Fibroblast of skin of scalp (primary cell): ENCODE measurements at places on chromosomes 1 and 21.

DNA sequence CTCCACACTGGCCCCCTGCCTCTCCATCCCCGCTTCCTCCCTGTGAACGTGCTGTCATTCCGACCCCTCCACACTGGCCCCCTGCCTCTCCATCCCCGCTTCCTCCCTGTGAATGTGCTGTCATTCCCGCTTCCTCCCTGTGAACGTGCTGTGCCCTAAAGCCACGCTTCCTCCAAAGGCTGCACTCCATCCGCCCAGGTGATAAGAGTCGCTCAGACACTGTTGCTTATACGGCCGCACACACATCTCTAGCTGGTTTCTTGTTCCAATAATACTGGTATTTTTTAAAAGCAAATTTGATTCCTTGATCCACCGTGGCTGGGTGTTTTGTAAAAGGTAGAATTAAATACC lies 39.3 kb upstream of the TSPEAR start:
- DNase-seq: no peak

DNA sequence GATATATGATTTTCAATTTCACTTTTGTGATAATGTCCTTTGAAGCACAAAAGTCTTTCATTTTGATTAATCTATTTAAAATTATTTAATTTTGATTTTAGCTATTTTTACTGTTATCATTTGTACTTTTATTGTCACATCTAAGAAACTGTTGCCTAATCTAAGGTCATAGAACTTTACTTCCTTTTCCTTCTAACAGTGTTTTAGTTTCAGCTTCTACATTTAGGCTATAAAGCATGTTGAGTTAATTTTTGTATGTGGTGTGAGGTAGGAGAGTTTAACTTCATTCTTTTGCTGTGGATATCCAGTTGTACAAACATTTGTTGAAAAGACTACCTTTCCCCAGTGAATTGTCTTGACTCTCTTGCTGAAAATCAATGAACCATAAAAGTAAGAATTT lies 204.5 kb downstream of the TM2D1 start:
- DNase-seq: no peak

GRCh38 chr21:25559746-25560145 lies 47.5 kb downstream of the MRPL39 start:
- no peak for DNase-seq

DNA sequence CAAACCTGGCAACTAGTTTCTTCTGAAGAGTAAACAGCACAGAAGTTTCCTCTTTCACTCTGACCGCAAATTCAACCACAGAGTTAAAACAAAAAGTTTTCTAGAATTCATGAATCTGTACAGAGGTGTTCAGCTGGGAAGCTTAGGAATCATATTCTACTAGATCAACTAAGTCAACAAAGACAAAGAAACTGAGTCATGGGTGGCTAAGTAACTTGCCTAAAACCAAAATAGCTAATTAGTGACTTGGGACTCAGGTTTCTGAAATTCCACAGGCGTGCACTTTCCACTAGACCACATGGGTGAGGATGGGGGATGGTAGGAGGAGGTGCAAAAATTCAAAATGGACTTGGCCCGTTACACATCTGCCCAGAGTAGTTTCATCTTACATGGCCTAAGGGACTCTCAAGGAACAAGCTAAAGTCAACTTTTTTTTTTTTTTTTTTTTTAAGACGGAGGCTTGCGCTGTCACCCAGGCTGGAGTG lies 25.8 kb downstream of the PTPN14 start:
- DNase-seq: no peak

DNA sequence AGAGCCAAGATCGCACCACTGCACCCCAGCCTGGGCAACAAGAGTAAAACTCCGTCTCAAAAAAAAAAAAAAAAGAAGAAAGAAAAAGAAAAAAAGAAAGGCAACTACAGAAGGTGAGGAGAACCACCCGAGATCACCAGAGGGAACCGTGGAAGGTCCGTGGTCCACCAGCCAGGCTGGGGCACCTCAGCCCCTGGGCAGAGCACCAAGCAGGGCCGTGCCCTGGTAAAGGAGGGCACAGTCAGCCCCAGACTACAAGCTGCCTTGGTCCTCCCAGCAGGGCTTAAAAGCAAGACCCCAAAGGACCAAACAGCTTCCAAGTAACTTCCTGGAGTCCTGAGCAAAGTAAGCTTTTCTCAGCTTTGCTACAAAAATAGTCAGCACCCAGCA lies 8.8 kb upstream of the SAMD11 start:
- DNase-seq: no peak

- DNase-seq: no peak
Measured at GRCh38 chr21:42471206-42471605, 24.8 kb downstream of the RSPH1 start.

DNA sequence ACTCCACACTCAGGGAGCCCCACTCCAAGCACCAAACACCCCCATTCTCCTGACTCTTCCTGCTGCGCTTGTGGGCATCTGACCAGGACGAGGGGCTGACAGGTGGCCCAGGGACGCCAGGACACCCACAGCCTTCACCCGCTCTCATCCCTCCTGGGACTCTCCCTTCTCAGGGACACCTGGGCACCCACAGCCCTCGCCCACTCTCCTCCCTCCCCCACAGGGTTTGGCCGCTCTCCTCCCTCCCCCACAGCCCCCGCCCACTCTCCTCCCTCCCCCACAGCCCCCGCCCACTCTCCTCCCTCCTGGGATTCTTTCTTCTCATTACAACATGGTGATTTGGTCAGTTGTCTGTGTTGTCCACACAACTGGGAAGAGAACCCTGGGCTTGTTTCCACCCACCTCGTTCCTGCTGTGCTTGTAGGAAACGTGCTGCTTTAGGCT lies 43.4 kb downstream of the PRDM15 start:
- no peak for DNase-seq

DNA sequence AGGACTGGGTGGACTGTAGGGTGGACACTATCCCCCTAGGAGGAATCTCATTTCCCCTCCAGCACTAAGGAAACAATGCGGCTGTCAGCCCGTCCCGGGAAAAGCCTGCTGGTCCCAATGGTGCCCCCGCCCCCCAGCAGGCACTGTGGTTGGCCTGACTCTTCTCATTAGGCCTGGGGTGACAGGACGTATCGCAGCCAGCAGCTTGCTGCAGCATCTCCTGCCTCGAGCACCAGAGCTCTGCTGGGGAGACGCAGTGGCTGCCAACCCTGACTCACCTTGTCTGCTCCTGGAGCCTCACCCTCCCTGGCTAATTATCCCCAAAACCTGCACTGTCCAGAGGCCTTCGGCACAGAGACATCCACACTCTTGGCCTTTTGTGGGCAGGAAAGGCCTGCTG lies 115.1 kb upstream of the GJB5 start:
- DNase-seq: no peak

- no peak for DNase-seq
Measured at GRCh38 chr21:38787461-38788274, 18.1 kb upstream of the ETS2 start.

DNA sequence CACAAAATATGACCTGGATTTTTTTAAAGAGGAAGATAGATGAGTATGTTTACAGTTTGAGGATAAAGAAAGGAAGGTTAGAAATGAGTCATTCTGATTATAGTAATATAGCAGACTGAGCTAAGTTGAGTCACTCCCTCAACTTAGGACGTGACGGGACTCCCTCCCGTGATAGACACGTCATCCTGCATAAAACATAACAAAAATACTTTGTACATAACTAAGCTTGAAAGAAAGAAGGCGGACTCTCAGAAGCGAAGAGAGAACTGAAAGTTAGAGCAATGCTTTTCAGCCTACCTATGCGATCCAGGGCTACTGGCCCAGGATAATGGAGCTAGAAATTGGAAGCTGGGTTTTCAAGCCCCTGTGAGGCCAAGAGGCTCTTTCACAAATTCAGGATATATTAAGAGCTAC lies 53.0 kb upstream of the DESI2 start:
- DNase-seq: peak; percentile 91

DNA sequence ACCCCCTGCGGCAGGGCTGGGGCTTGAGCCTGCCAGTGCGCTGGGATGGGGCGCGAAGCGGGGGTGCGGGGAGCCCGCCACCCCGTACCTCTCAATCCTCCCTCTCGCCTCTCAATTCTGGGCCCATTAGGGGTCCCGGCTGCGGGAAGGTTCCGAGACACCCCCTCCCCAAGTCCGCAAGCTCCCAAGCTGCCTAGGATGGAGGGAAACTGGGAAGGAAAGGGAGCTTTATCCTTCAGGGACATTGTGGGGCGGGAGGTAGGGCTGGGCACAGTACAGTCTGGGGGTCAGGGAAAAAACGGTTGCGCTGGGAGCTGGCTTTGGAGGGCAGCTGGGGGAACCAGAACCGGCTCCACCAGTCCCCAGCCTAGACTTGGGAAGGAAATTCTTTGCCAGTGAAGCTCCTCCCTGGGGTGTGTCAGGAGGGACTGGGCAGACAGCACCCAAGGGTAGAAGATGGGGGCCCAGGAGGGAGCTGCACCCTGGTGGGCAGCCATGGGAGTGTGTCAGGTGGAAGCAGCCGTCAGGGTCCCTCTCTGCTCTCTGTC lies 904 bp downstream of the GJB3 start:
- no peak for DNase-seq

GRCh38 chr1:233790662-233791371 lies 113.7 kb upstream of the SLC35F3 start:
- peak; percentile 58 for DNase-seq

DNA sequence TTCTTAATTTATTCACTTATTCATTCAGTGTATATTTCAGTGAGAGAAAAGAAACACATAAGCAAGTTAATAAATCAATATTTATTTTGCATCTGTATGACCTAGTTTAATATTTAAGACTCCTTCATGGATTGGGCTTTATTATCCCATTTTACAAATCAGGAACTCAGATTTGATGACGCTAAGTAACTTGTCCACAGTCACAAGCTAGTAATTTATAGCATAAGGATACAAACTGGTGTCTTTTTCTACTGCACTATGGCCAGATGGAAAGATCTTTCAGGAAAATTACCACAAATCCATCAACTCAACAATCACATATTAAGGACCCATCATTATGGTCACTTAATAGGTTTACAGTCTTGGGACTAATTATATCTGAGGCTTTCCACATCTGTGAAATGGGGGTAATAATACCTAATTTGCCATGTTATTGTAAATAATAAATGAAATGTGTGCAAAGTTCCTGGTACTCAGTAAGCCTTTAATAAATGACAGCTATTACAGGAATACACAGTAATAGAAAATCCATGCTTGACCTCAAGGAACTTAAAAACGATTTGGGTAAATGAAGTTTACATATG lies 13.3 kb downstream of the CDKN2C start:
- DNase-seq: no peak

DNA sequence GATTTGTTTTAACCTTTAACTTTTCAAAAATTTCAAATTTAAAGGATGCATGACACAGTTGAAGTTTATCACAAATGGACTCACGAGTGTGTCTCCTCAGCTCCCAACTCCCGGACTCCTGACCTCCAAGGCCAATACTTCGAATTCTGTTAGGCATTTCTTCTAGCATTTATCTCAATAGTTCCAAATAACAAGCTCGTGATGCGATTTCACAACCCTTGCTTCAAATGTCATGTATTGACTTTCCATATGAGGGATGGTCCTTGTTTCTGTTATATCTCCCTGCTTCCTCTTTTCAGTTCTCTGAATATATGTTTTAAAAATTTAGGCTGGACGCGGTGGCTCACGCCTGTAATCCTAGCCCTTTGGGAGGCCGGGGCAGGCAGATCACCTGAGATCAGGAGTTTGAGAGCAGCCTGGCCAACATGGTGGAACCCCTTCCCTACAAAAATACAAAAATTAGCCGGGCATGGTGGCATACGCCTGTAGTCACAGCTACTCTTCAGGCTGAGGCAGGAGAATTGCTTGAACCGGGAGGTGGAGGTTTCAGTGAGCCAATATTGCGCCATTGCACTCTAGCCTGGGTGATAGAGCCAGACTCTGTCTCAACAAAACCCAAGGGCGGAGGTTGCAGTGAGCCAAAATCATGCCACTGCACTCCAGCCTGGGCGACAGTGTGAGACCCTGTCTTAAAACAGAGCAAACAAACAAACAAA lies 52.0 kb upstream of the TINAGL1 start:
- DNase-seq: no peak

- no peak for DNase-seq
Measured at GRCh38 chr1:156086256-156086662, 4.0 kb upstream of the MEX3A start.

DNA sequence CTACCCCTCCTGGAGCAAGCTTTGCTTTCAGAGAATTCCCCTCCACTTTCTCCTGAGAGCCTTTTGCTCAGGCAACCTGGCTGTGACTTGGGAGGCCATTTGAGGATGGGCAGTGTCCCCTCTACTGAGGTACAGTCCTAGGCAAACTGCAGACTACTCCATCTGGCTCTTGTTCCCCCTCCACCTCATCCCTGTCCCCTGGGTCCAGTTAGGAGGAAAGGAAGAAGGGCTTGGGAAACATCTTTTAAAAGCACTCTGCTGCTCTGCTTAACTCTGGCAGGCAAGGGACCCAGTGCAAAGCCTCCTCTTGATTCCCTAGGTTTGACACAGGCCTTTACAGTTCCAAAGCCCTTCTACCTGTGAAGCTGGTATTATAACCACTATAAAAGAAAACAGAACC lies 108.2 kb downstream of the NAV1 start:
- no peak for DNase-seq

- peak; percentile 95 for DNase-seq
Measured at GRCh38 chr1:74835051-74835450, 102.1 kb downstream of the TYW3 start.

DNA sequence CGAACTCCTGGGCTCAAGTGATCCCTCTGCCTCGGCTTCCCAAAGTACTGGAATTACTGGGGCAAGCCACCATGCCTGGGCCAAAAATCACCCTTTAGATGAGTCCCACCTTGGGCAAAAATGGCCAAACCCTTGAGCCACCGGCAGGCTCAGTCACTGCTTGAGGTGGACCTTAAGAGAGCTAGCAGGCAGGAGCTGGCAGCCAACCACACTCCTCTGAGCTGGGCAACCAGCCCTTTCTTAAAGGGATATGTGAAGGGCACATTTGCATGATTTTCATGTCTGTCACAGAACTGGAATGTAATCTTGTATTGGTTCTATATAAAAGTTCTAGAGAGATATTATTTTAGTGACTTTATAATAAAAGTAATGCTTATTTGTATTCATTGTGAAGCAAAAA lies 316.5 kb downstream of the PBX1 start:
- DNase-seq: no peak

- no peak for DNase-seq
Measured at GRCh38 chr1:25011943-25012638, 82.0 kb upstream of the RUNX3 start.

DNA sequence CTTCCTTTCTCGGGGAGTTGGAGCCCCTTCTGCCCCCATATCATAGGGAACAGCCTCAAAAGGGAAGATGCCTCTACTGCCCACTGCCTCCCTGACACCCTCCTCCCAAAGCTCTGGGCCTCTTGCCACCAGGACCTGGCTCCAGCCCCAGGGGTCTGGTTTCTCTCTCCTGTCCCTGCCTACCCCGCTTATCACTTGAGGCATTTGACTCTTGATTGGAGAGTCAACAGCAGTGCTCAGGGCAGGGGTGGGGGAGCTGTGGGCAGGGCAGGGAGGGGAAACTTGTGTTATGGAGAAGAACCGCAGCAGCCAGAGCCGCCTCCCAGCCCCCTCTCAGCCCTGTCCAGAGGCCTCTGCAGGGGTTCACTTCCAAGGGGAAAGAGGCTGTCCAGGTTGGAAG lies 573 bp downstream of the TRIM63 start:
- DNase-seq: no peak

GRCh38 chr1:59295618-59296017 lies 1.3 kb upstream of the FGGY start:
- DNase-seq: no peak
